ENCODE measurements at places on chromosomes 7 and 10. TPM values are rescaled to one million over a fixed set of nuclear protein-coding genes. Genes with fewer than 3 reads are reported as not detected.

DNA sequence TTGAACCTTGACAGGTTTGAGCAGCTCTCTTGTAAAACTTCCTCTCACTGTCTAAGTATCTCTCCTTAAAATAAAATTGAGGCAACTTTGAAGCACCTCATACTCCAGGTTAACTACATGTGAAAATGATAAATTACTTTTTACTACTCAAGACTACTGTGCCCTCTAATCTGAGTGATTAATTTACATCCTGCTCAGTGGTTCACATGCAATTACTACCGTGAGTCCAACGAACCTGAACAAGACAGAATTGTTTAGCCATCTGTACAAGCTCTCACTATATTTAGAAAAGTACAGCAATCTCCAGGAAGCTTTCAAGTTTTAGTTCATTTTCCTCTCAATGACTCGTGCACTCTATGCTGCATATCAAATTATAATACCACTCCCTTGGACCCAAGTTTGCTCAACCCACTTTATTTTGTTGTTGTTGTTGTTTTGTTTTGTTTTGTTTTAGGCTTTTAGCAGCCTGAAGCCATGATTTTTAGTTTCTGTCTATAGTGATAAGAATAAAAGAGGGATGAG is 21.2 kb downstream of the PDE1C start:
- no peak for DNase-seq

DNA sequence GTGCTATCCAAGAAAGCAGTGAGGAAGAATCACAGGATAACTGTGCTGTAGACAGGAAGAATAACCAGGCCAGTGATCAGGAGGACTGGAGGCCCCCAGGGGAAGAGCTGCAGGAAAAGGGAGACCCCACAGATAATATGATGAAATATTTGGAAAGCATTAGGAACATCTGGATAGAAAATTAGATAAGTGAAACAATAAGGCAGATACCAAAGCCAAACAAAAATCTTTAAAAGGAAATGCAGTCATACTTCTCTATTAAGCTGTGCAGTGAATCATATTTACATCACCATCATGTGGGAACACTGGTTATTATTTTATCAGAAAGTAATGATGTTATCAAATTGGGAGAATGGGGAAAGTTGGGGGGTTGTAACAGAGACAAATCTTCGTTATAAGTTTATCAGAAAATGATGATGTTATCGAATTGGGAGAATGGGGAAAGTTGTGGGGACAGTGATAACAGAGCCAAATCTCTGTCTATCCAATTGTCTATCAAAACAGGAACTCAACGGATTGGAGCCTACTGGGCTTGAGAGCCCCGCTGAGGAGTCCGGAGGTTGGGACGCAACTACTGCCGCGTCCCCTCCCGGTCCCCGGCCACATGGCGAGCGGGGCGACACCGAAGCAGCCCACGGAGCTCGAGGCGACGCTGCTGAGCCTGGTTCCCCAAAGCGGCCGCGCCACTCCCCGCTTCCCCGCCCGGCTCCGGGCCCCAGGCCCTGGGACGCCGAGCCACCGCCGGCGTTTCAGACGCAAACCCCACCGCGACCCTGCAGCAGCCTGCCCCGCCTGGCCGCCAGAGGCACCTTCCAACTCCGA is 14.0 kb upstream of the RALA start:
- DNase-seq = no peak

ZNF37A gene
- total RNA-seq = 27.1 TPM

CXCL12 gene
- not detected for total RNA-seq

DNA sequence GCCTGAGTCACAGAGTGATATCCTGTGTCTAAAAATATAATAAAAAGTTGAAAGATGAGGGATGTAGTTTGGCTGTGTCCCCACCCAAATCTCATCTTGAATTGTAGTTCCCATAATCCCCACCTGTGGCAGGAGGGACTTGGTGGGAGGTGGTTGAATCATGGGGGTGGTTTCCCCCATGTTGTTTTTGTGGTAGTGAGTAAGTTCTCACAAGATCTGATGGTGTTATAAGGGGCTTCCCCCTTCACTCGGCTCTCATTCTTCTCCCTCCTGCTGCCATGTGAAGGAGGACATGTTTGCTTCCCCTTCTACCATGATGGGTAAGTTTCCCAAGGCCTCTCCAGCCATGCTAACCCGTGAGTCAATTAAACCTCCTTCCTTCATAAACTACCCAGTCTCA is 25.1 kb upstream of the UBE3C start:
- DNase-seq = no peak

PPP1R9A gene
- total RNA-seq = not detected

DNA sequence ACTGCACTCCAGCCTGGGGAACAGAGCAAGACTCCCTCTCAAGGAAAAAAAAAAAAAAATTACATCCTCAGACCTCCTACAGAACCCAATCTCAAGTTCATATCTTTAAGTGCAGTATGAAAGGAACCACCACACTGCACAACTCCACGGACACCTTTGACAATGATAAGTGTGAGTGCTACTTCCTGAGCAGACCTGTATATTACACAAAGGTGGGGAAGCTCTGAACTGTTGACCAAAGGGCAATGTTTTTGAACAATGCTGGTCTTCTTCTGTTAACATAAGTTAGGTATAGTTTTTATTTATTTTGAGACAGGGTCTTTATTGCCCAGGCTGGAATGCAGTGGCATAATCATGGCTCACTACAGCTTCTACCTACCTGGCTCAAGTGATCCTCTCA is 54.1 kb upstream of the RNF148 start:
- DNase-seq = no peak

CYP3A7 gene
- total RNA-seq = not detected

IGF2BP3 gene
- total RNA-seq = not detected

DNA sequence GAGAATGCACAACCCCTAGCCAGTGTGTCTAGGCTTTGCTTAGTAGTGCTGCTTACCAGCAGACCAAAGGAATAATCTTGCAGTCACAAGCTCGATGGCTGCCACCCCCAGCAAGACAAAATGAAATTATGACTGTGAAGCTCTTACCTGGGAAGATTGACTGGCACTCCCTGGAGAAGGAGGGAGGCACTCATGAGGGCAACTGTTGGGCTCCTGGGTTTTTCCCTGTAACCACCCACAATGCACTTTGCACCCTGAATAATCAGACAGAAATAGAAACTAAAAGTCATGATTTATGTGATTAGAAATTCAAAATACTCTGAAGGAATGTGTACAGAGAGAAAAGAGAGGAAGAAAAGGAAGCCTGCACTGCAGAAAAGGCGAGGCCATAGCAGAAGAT is 144.3 kb upstream of the DGKB start:
- no peak for DNase-seq

DNA sequence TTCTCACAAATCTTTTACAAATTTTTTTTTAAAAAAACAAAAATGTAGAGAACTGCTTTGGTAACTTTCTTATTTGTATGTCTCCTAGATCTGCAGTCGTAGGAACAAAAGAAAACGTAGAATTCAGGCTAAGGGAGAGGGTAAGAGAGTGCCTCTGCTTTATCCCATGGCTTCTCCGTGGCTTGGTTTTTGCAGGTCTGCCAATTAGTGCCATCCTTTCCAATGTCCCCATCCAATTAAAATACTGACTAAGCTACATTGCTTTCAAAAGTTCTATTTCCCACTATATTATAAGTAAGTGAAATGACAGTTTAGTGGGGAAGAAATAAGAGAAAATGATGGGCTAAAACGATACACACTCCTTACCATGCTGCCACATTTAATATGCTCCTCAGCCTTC is 209.3 kb downstream of the CRPPA start:
- DNase-seq = no peak

DNA sequence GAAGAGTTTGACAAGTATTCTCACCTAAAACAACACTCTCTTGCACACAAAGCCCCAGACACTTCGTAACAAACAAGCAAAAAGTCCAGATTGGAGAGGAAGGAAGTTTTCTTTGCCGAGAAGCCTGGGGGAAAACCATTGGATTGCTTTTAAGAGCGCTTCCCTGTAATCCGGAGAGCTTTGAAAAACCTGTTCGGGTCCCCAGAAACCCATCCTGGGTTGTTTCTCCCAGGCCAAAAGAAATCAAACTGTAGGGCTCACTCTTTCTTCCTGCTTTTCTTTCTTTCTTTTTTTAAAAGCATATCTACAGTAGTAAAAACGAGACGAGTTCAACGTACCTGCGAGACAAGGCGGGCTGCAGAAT is 655 bp downstream of the SP8 start:
- DNase-seq = no peak

GRCh38 chr7:69564454-69565417 is 33.5 kb upstream of the AUTS2 start:
- no peak for DNase-seq

SPAM1 gene
- not detected for total RNA-seq

DNA sequence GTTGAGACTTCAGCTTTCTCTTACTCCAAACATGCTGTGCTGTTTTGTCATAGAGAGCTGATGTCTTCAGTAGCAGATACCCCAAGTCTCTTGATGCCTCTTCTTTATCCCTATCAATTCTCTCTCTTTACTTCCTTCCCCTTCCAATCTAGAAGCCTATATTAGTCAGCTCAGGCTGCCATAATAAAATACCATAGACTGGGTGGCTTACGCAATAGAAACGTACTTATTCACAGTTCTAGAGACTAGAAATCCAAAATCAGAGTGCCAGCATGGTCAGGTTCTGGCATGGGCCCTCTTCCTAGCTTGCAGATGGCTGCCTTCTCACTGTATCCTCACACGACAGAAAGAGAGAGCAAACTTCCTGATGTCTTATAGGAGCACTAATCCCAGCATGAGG is 9.0 kb upstream of the GARS1 start:
- no peak for DNase-seq

DNA sequence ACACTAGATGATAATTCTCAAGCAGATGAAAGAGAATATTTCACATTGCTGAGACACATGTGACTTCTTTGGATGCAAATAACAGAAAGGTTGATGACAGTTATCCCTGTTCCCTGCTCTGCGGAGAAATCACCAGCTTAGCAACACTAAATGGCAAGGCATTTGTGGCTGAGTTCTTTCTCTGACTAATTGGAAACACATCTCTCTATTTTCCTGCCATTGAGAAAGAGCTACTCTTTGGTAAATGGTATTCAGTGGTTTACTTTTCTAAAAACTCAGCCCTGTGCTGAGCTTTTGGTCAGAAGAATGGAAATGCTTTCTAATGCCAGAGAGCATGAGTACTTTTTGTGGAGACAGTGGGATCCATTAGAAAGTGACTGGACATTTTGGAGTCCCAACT is 771.4 kb downstream of the LRMDA start:
- DNase-seq = no peak

GRCh38 chr10:111732166-111732785 is 451.3 kb downstream of the GPAM start:
- no peak for DNase-seq

DNA sequence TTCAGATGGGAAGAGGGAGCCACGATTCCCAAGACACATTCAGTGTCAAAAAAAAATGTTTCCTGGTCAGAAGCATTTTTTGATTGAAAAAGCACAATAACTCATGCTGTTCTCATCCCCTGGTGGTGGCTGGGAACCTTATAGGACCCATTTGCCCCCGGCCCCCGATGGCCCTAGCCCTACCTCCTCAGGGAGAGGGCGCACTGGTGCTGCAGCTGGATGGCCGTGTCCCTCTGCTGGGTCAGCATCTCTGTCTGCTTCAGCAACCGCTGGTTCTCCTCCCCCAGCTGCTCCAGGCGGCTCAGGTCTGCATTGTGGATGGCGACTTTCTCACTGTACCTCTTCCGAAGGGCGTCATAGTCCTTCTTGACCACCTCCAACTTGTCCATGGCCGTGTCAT is 83.3 kb downstream of the DLG5 start:
- no peak for DNase-seq

GRCh38 chr7:39102234-39102633 is 124.5 kb downstream of the POU6F2 start:
- no peak for DNase-seq

FGFBP3 gene
- 6.5 TPM for total RNA-seq

DNA sequence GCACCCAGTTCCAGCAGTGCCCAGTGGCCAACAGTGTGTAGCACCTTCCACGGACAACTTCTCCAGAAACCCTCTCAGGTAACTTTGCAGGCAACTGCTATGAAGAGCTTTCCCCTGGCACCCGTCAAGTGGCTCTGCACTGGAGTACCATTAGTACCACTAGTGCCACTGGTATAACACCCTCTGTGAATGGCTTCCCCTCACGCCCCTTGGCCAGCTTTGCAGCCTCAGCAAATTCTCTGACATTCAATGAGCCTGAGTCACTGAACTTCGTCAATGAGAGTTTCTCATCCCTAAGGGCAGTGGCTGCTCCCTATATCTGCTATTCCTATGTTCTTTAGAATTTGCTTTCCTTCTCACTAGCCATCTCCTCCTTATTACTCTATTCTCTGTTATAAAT is 7.6 kb upstream of the HERPUD2 start:
- no peak for DNase-seq

GRCh38 chr7:69786730-69787395 is 188.6 kb downstream of the AUTS2 start:
- no peak for DNase-seq

GRCh38 chr10:32600317-32600716 is 154.4 kb downstream of the CCDC7 start:
- DNase-seq = no peak

- no peak for DNase-seq
Measured at GRCh38 chr10:13839430-13839990, 252.7 kb downstream of the PRPF18 start.
